ENCODE measurements at places on chromosomes 2 and 18.

DNA sequence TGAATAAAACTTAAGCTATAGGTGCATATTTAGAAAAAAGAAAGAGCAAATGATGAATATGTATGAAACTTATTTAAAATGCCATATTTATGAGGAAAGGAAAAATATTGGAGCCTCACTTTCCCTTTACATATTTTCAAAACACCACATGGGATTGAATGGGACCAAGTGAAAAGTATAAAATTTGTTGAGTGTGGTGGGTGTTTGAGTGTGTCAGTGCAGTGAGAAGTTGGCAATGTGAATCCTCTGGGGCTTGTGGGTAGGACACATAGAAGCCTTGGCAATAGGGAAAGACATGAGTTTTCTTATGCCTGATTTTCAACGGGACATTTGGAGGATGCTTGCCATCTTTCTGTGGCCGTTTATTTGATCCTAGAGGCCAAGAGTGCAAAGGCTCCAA is 502.2 kb upstream of the CELF4 start:
- DNase-seq = no peak

DNA sequence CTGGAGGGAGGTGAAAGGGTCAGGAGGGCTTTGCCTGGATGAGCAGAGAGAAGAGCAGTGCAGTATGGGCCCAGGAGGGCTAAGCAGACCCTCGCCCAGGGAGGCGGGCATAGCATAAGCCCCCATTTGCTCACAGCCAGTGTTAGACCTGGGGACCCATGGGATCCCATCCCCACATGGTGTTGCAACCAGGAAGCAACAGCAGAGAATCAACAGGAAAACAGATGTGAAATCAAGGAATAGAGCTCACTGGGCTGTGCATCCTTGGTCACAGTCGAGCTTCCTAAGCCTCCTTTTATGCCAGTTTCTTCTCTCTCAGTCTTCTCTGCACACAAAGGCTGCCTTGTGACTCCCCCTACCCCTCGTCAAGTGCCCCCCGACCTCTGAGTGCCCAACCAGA is 19.9 kb downstream of the ASB18 start:
- no peak for DNase-seq

GRCh38 chr2:12389344-12390045 is 327.2 kb upstream of the TRIB2 start:
- DNase-seq = no peak

GRCh38 chr18:47990981-47991380 is 60.5 kb upstream of the SMAD2 start:
- no peak for DNase-seq

GRCh38 chr2:66733364-66733999 is 298.6 kb downstream of the MEIS1 start:
- DNase-seq = no peak

GRCh38 chr2:50111067-50111466 is 920.9 kb downstream of the NRXN1 start:
- DNase-seq = no peak

- peak; percentile 85 for DNase-seq
Measured at GRCh38 chr2:149329489-149330126, 779 bp upstream of the LYPD6 start.

DNA sequence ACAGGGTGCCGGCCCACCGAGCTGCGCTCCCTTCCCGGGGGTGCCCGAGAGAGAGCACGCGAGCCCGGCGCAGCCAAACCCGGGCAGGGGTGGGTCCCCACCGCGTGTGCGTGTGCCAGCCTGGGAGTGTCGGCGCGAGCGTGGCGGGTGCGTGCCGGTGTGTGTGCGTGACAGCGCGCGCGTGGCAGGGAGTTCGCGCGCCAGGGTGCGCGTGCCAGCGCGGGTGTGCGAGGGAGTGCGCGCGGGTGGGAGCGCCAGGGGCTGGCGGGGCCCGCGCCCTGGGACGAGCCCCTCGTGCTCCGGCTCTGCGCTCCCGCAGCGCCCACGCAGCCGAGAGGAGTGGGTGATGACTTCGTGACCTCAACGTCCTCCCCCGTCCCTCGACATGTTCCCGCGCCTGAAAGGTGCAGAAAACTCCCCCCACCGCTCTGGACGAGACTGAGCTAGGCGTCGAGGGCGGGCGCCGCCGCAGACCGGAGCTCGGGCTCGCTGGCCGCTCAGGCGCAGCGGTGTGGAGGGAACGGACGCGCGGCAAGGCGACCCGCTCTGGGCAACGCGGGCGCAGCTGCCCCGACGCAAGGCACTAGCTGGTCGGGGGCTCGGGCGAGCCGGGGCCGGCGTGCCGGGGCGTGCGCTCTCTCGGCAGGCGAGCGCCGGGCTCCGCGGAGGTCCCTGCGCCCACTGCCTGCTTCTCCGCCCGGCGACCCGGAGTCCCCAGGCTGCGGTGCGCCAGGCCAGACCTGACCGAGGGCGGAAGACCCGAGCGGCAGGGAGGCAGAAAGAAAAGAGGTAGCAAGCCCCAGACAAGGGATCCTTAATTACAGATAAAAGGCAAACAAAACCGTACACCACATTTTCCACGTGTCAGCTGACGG is 582.8 kb downstream of the ZEB2 start:
- DNase-seq = peak; percentile 26

DNA sequence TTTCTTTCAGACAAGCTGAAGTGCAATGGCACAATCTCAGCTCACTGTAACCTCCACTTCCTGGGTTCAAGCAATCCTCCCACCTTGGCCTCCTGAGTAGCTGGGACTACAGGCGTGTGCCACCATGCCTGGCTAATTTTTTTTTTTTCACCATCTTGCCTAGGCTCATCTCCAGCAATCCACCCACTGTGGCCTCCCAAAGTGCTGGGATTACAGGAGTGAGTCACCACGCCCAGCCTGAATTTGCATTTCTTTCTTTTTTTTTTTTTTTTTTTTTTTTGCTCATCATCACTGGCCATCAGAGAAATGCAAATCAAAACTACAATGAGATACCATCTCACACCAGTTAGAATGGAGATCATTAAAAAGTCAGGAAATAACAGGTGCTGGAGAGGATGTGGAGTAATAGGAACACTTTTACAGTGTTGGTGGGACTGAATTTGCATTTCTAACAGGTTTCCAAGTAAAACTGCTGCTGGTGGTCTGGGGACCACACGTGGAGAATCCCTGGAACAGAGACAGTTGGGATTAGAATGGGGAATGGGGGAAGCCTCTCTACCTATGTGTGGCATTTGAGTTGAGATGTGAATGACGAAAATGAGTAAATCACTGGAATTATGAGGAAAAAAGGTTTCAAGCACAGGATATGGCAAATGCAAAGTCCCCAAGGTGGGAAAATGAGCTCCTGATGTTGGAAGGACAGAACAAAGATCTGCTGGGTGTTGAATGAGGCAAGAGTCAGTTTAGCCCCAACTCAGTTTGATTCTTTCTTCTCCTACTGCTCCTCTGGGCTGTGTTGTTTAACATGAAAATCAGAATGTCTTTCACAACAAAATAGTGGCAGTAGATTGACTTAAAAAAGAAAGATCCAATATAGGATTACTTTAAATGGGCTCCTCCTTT is 88.8 kb upstream of the MAP4K4 start:
- DNase-seq = no peak

DNA sequence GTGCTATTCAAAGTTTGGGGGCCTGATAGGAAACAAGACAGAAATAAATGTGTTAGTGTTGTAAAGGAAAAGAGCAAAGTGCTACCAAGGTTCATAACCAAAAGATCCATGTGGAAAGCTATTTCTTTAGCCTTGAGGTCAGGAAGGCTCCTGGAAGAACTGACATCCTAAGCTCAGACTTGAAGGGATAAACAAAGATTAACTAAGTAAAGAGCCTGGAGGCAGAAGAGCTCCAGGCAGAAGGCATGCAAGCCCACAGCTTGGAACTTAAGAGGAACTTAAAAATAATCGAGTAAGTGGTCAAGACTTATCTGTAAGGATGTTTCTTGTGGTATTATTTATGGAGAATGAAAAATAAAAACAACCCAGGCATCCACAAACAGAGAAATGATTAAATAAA is 245.0 kb upstream of the MGAT5 start:
- DNase-seq = no peak

DNA sequence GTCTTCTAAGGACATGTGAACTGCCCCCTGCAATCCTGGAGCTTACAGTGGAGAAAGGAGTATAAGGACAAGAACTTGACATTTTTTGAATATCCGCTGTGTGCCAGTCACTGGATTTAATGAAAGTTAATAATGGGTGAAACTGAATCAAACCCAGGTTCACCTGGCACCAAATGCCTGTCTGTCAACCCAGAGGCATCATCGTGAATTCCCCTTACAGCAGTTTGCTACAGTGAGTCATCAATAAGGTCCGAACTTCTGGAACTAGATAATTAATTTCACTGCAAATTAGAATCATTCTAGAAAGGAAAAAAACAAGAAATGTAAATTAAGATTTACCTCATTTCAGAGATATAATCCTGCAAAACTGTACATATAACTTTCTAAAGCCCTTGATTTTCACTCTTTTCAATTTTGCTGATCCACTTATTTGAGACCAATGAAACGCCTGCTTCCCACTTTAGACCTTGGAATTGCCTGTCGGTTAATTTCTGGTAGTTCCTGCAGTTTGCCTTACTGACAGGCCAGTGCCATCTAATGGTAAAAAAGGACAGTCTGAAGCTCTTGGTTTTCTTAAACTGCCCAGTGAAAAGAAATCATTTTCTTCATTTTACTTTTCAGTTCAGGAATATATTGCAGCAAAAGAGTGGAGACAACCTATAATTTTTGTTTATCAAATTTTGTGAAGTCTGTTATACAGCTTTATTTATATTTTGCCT is 8.2 kb downstream of the DSG2 start:
- DNase-seq = no peak

DNA sequence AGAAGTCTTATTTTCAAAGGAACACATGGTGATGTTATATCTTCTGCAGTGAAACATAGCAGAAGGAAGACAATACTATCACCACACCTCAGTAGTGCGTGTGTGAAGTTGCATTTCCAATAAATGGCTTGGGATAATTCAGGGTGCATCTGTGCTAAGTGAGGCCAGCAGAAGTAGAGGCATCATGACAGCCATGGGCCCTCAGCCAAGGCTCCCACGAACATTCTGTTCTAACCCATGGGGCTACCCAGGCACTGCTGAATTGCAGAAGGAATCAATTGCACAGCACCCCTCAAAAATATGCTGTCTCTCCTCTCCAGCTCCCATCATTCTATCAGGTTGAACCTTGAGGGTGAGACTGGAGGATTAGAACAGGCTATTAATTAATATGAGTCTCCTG is 139.5 kb downstream of the RIF1 start:
- no peak for DNase-seq

GRCh38 chr2:33093283-33093993 is 146.7 kb downstream of the LTBP1 start:
- no peak for DNase-seq

- no peak for DNase-seq
Measured at GRCh38 chr2:62940697-62941096, 109.9 kb upstream of the OTX1 start.

DNA sequence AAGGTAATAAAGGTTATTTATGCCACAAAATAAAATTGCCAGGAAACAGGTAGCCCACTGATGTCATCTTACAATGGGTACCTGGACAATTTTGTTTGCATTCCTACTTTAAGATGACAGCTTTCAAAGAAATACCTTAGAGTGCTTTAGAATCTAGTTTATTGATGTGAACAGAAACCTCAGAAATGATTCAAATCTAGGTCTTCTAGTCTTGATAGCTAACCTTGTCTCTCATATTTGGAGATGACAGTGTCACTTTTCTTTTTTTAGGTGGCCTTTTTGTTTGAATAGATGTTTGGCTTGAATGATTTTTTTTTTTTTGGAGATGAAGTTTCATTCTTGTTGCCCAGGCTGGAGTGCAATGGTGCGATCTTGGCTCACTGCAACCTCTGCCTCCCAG is 69.1 kb downstream of the PIK3C3 start:
- no peak for DNase-seq

All from HuH-7.5 (cell line).